ENCODE measurements at places on chromosomes 1 and 21. TPM values are rescaled to one million over a fixed set of nuclear protein-coding genes. Genes with fewer than 3 reads are reported as not detected.

Gene FTCD
- total RNA-seq, result 0.65 TPM

Gene MTF2
- total RNA-seq, result 13.5 TPM

Gene TMPRSS15
- not detected for total RNA-seq

Gene OR2T29
- total RNA-seq, result not detected

Gene ZNF644
- 45.8 TPM for total RNA-seq

Gene HTR6
- total RNA-seq, result 0.07 TPM

Gene SMIM1
- total RNA-seq, result 0.78 TPM

Gene FAM177B
- total RNA-seq, result not detected

Gene CRYAA
- not detected for total RNA-seq

Gene SMG5
- 52.3 TPM for total RNA-seq

Gene ANKRD35
- total RNA-seq, result 1.8 TPM

Gene PRKAA2
- 4.4 TPM for total RNA-seq

Gene OR2T12
- not detected for total RNA-seq

Gene ATP1A4
- total RNA-seq, result not detected

Gene TAF5L
- total RNA-seq, result 14.8 TPM

Gene IFNAR2
- total RNA-seq, result 9.1 TPM

Gene LCE5A
- not detected for total RNA-seq

Gene COL16A1
- 90.8 TPM for total RNA-seq

Gene ALDH9A1
- total RNA-seq, result 50.1 TPM

Gene PARS2
- 5.8 TPM for total RNA-seq

Gene GJA9
- total RNA-seq, result 0.07 TPM

Gene AMY2B
- 2.7 TPM for total RNA-seq

Gene MMP23B
- 8.2 TPM for total RNA-seq

Gene SPATA1
- 0.46 TPM for total RNA-seq

Gene CDC42BPA
- total RNA-seq, result 47.7 TPM

Gene KCNN3
- total RNA-seq, result 0.07 TPM

Gene MCOLN3
- 0.73 TPM for total RNA-seq

Gene NBPF10
- total RNA-seq, result 2.8 TPM

Gene SLC25A34
- 0.73 TPM for total RNA-seq

Gene HYI
- 31.5 TPM for total RNA-seq

Gene PEAR1
- total RNA-seq, result 12.7 TPM

Gene PAQR7
- total RNA-seq, result 15.3 TPM

Gene PLA2G4A
- total RNA-seq, result 20.1 TPM

Gene RYR2
- total RNA-seq, result not detected

Gene C1orf185
- not detected for total RNA-seq

Gene MECR
- 14.4 TPM for total RNA-seq

Gene TRABD2B
- total RNA-seq, result 0.59 TPM

Gene ECM1
- 72.5 TPM for total RNA-seq

Gene REG4
- total RNA-seq, result not detected

Gene ANKRD34A
- total RNA-seq, result 0.98 TPM

Gene WDR47
- total RNA-seq, result 22.1 TPM

Gene SPRR1A
- not detected for total RNA-seq

Gene ORC1
- total RNA-seq, result 0.99 TPM

Gene FAM43B
- total RNA-seq, result 0.13 TPM

Gene ITLN2
- total RNA-seq, result 0.52 TPM

Gene FBXO2
- total RNA-seq, result 3.4 TPM

Gene PSMB2
- 25.2 TPM for total RNA-seq

Gene ZFP69B
- 1.8 TPM for total RNA-seq

Gene C1orf53
- total RNA-seq, result 1.4 TPM

Gene MAEL
- total RNA-seq, result not detected

Gene RPE65
- total RNA-seq, result not detected

Gene EPHA8
- not detected for total RNA-seq

Gene HES3
- not detected for total RNA-seq

Gene LCE1C
- not detected for total RNA-seq

Measured in smooth muscle cell of the pulmonary artery (primary cell).